ENCODE measurements at places on chromosomes 4 and X.

DNA sequence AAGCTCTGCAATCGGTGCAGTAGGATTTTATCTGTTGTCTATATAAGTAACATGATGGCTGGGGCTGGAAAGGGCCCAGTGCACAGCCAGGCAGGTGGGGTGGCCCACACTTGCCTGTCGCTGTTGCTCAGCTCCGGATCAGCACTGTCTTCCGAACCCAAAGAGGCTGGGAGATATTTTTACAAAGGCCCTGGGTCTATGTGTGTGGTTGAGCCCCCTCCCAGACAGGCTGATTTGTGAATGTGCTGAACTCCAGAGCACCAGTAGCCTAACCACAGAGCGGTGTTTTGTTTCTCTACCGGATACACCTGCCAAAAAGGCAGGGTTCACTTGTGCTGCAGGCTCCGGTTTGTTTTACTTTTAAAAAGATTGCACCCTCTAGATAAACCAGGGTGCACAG lies 33.5 kb upstream of the CHRNA9 start:
- no peak for DNase-seq

DNA sequence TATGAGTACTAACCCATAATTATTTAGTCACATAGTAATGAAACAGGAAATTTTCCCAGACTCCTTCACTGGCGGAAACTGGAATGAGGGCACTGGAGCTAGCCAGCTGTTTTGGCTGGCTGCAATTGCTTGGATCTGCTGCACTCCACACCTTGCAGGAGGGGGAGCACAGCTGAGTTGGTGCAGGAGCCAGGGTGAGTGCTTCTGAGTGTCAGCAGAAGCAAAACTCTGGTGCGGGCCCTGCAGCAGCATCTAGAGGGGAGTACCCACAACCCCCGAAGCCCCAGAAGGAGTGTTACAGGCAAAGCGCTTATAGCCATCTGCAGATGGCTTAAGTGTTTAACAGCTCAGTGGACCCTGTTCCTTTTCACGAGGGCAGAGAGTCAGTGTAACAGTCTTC lies 96.1 kb downstream of the RPA4 start:
- DNase-seq, result no peak

- no peak for DNase-seq
Measured at GRCh38 chr4:7651461-7651921, 216.8 kb upstream of the PSAPL1 start.

DNA sequence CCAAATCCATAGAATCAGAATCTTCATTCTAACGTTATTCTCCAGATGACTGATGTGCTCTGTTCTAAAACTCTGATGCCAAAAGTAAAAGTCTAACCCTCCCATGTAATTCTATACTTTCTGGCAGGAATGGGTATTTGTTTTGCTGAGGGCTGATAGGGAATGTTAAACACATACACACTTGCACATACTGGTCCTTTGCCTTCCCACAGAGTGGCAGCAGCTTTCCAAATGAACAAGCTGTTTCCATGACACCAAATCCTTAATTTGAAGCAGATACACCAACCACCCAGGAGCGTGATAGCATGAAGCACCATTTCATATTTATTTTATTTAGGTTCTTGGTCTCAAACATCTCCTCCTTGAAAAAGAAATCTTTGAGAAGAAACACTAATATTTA lies 155.5 kb upstream of the PRDX4 start:
- DNase-seq, result no peak

- no peak for DNase-seq
Measured at GRCh38 chrX:80807606-80807991, 2.1 kb downstream of the BRWD3 start.

GRCh38 chrX:32397562-32398216 lies 813.7 kb downstream of the DMD start:
- no peak for DNase-seq

- no peak for DNase-seq
Measured at GRCh38 chr4:82500435-82501153, 61.2 kb downstream of the TMEM150C start.

GRCh38 chr4:4289597-4289940 lies 385 bp downstream of the LYAR start:
- DNase-seq, result no peak
